ENCODE measurements at places on chromosomes 13 and 19. TPM values are rescaled to one million over a fixed set of nuclear protein-coding genes. Genes with fewer than 3 reads are reported as not detected.

The ZNF681 gene
- total RNA-seq = 0.07 TPM

The KLK12 gene
- not detected for total RNA-seq

The KASH5 gene
- 0.37 TPM for total RNA-seq

The CASP14 gene
- not detected for total RNA-seq

The RNF17 gene
- total RNA-seq = not detected

The GFY gene
- total RNA-seq = not detected

The WTIP gene
- total RNA-seq = 4.7 TPM

The RXFP2 gene
- total RNA-seq = not detected

- H3K4me3 ChIP-seq = no peak overlapping the region
- H3K27ac ChIP-seq = no peak overlapping the region
- peaks cover 17% of the 10 kb centered on the region for H3K27me3 ChIP-seq
- H3K36me3 ChIP-seq = no peaks in the 10 kb centered on the region
- peak; percentile 72 for DNase-seq
Observed at GRCh38 chr19:42606660-42607351, 12.1 kb upstream of the CEACAM8 start.

DNA sequence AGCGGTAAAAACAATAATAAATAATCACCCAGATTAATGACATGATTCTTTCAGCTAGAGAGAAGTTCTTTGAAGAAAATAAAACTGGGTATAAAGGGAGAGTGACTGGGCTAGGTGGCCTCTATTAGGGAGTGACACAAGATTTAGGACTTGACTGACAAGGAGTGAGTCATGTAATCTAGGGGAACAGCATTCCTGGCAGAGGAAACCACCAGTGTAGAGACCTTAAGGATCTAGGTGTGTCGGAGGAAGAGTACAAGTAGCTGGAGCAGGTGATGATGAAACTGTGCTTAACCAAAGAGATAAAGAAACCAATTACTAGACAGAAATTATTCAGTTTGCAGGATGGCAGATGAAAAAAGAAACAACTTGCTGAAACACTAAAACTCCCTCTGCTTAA is 248.0 kb downstream of the RFC3 start:
- H3K27ac ChIP-seq = no peak overlapping the region
- no peaks in the 10 kb centered on the region for H3K36me3 ChIP-seq
- no peak for DNase-seq
- H3K27me3 ChIP-seq = peaks cover 11% of the 10 kb centered on the region
- H3K4me1 ChIP-seq = no peaks in the 10 kb centered on the region
- no peak overlapping the region for H3K4me3 ChIP-seq

GRCh38 chr19:41305927-41306793 is 3.8 kb upstream of the CCDC97 start:
- H3K4me3 ChIP-seq = no peak overlapping the region
- H3K27me3 ChIP-seq = no peaks in the 10 kb centered on the region
- peaks cover 12% of the 10 kb centered on the region for H3K4me1 ChIP-seq
- DNase-seq = no peak
- H3K36me3 ChIP-seq = peaks cover 69% of the 10 kb centered on the region
- H3K27ac ChIP-seq = peak overlapping the region; percentile 41

GRCh38 chr13:72113931-72114330 is 246.9 kb upstream of the DACH1 start:
- H3K4me1 ChIP-seq = no peaks in the 10 kb centered on the region
- no peak for DNase-seq
- H3K36me3 ChIP-seq = no peaks in the 10 kb centered on the region
- no peaks in the 10 kb centered on the region for H3K27me3 ChIP-seq
- no peak overlapping the region for H3K4me3 ChIP-seq

- H3K27me3 ChIP-seq = peaks cover 60% of the 10 kb centered on the region
- no peak overlapping the region for H3K27ac ChIP-seq
- H3K4me3 ChIP-seq = no peak overlapping the region
- DNase-seq = no peak
- no peaks in the 10 kb centered on the region for H3K4me1 ChIP-seq
- H3K36me3 ChIP-seq = no peaks in the 10 kb centered on the region
Observed at GRCh38 chr13:111129465-111130115, 14.5 kb downstream of the ARHGEF7 start.

DNA sequence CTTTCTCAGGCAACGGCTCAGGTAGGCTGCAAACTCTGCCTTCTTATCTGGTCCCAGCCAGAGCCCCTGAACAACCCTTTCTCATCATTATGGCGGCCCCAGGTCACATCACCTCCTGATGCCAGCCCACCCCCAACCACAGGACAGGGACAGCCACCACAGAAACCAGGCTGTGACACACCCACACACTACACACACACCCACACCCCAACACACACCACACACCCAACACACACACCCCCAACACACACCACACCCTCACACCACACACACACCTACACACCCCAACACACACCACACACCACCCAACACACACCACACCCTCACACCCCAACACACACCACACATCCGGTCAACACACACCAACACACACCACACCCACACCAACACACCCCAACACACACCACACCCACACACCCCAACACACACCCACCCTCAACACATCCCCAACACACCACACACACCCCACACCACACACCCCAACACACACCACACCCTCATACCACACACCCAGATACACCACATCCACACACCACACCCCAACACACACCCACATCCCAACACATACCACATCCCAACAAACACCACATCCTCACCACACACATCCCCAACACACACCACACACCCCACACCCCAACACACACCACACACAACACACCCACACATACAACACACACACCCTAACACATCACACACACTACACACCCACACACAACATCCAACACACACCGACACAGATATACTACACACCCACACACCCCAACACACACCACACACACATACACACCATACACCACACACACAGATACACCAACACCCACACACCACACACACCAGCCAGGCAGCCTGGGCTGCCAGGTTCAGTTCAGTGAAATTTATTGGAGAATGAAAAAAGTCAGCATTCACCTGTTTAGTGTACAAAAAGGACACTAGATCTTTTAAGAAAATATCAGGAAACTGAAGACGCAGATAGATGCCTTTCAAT is 4.2 kb upstream of the ISYNA1 start:
- H3K36me3 ChIP-seq = peaks cover 6% of the 10 kb centered on the region
- no peak overlapping the region for H3K27ac ChIP-seq
- H3K4me3 ChIP-seq = no peak overlapping the region
- H3K4me1 ChIP-seq = peaks cover 14% of the 10 kb centered on the region

GRCh38 chr13:42395086-42395821 is 123.3 kb downstream of the AKAP11 start:
- H3K27me3 ChIP-seq = no peaks in the 10 kb centered on the region
- no peak overlapping the region for H3K27ac ChIP-seq
- no peaks in the 10 kb centered on the region for H3K36me3 ChIP-seq
- no peak overlapping the region for H3K4me3 ChIP-seq
- no peaks in the 10 kb centered on the region for H3K4me1 ChIP-seq
- DNase-seq = no peak

GRCh38 chr13:55361141-55361540 is 1779.6 kb upstream of the PRR20A start:
- no peak for DNase-seq
- H3K36me3 ChIP-seq = no peaks in the 10 kb centered on the region
- no peak overlapping the region for H3K27ac ChIP-seq
- H3K4me3 ChIP-seq = no peak overlapping the region

GRCh38 chr19:30305346-30306060 is 66.7 kb upstream of the ZNF536 start:
- no peaks in the 10 kb centered on the region for H3K36me3 ChIP-seq
- no peaks in the 10 kb centered on the region for H3K27me3 ChIP-seq
- no peak overlapping the region for H3K4me3 ChIP-seq
- no peaks in the 10 kb centered on the region for H3K4me1 ChIP-seq
- no peak overlapping the region for H3K27ac ChIP-seq

DNA sequence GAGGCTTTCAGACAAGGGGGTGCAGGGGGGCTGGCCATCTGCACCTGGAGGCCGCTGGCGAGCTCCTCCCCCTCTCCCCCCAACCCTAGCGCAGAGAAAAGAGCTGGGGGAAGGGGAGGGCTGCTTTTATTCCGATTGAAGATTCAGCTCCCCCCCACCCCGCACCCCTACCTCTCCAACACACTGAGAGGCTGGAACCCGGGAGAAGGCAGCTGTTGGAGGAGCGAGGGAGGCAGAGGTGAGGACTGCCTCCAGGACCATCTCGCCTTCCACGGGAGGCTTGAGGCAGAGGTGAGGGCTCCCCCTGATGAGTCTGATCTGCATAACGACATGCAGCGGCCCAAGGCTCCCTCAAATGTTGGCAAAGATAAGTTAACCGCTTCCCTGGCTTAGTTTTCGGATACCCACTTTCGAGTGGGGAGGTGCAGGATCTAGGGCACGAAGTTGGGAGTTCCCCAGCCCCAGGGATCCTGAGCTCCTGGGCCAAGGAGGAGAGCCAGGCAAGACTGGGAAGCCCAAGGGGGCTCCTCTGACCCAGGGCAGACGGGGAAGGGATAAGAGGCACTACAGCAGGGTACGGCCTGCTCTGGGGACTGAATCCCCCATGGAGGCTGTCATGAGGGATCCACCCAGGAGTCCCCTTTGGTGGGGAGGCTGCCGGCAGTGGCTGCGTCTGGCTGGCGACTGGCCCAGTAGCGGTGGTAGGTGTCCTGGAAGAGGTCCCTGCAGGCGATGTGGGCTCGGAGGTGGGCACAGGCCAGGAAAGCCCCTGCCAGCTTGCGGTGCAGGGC is 1.2 kb upstream of the NUMBL start:
- H3K4me1 ChIP-seq = peaks cover 17% of the 10 kb centered on the region
- DNase-seq = peak; percentile 39
- no peaks in the 10 kb centered on the region for H3K27me3 ChIP-seq
- H3K36me3 ChIP-seq = peaks cover 3% of the 10 kb centered on the region

DNA sequence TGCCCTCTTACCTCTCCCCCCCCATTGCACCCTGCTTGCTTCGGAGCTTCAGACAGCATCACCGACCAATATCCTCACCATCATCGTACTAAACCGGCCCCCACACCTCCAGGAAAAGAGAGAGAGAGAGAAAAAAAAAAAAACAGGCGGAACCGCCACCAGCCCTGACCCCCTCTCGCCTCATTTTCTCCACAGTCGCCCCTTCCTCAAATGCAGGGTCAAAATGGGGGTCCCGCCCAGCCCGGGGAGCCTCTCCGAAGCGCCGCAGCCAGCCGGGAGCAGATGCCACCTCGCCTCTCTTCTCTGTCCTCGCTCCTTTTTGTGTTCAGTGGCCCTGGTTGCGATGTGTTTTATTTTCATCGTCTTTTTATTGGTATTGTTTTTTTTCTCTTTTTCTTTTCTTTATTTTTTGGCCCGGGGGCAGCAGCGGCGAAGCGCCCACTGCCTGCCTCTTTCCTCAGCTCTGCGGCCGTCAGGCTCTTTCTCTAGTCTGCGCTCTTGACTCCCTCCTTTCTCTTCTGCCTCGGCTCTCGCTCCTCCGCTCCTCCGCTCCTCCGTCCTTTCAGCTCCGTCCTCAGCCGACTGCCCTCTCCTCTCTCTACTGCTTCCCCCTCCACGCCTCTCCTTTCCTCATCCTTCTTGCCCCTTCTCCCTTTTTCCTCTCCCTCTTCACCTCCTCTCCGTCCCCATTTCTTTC is 41.4 kb downstream of the DEDD2 start:
- no peaks in the 10 kb centered on the region for H3K36me3 ChIP-seq
- no peak overlapping the region for H3K27ac ChIP-seq
- peaks cover 16% of the 10 kb centered on the region for H3K4me1 ChIP-seq
- peak overlapping the region; percentile 51 for H3K4me3 ChIP-seq
- H3K27me3 ChIP-seq = peaks cover 51% of the 10 kb centered on the region

GRCh38 chr19:53951436-53951835 is 11.3 kb upstream of the CACNG8 start:
- no peaks in the 10 kb centered on the region for H3K36me3 ChIP-seq
- no peaks in the 10 kb centered on the region for H3K4me1 ChIP-seq
- H3K27ac ChIP-seq = no peak overlapping the region
- no peak overlapping the region for H3K4me3 ChIP-seq

- H3K27ac ChIP-seq = no peak overlapping the region
- no peaks in the 10 kb centered on the region for H3K27me3 ChIP-seq
- no peaks in the 10 kb centered on the region for H3K36me3 ChIP-seq
Observed at GRCh38 chr13:108984251-108984920, 355.0 kb downstream of the MYO16 start.

- H3K27ac ChIP-seq = no peak overlapping the region
- H3K4me1 ChIP-seq = peaks cover 11% of the 10 kb centered on the region
- peaks cover 3% of the 10 kb centered on the region for H3K36me3 ChIP-seq
- H3K4me3 ChIP-seq = no peak overlapping the region
- no peaks in the 10 kb centered on the region for H3K27me3 ChIP-seq
- DNase-seq = no peak
Observed at GRCh38 chr13:49667773-49668172, 23.5 kb downstream of the EBPL start.

DNA sequence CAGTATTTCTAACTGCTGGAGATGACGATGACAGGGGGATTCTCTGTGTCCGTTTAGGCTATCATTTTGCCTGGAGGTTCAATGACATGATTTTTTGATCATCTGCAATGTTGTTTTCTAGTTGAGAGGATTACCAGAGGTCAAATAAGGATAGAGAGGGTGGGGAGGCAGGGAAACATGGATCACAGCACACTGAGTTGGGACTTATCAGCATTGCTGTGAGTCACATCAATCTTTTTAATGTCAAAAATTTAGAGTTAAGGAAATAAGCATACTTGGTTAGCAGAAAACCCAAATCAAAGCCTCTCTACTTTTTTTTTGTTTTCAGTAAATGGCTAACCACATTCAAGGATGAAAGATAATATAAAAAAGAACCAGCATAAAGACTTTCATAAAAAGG is 43.0 kb upstream of the CSNK1A1L start:
- no peaks in the 10 kb centered on the region for H3K4me1 ChIP-seq
- H3K4me3 ChIP-seq = no peak overlapping the region
- no peaks in the 10 kb centered on the region for H3K36me3 ChIP-seq
- H3K27me3 ChIP-seq = no peaks in the 10 kb centered on the region
- DNase-seq = no peak

Data from A673 (cell line).